ENCODE measurements at places on chromosomes 1 and 21. TPM values are rescaled to one million over a fixed set of nuclear protein-coding genes. Genes with fewer than 3 reads are reported as not detected.
A peak's percentile ranks its signal among the peaks of the same experiment; 100 is the strongest.

KCNT2 gene
- 0.49 TPM for total RNA-seq

GRCh38 chr21:38660333-38661196 lies 145.2 kb upstream of the ETS2 start:
- peak; percentile 53 for DNase-seq

RBM8A gene
- total RNA-seq, result 94.5 TPM

DNA sequence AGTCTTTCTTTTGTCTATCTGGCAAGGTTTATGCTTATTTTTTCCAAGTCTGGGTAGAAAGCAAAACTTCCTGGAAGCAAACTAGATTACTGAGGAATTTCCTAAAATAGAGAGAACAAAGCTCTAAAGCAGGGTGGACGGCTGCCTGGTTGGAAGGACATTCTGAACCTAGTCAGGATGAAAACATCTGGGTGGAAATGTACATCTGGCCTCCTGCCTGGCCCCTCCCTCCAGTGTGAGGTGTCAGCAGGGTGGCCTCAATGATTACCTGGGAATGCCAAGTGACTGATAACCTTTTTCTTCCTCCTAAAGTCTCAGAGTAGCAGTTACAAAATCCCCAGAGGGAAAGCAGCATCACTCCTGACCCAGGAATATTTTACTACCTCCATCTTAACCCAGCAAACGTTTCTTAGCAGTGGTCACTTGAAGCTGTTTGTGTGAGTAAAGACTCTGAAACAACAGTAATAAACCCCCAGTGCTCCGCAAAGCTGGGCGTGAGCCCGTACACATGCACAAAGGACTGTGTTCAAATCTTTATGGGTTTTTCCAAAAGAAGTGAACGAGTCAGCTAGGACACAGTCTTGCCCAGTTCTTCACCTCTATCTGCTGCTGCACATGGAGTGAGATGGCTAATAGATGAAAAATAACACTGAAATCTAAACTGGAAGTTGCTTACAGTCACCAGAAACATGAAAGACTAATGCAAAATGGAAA lies 18.9 kb downstream of the ANGPTL7 start:
- DNase-seq, result no peak

- no peak for DNase-seq
These were observed 281.1 kb downstream of the NPHP4 start for GRCh38 chr1:5711079-5711478.

- DNase-seq, result no peak
These were observed 62.8 kb upstream of the NGF start for GRCh38 chr1:115400891-115401290.

OR2L3 gene
- total RNA-seq, result not detected

DNA sequence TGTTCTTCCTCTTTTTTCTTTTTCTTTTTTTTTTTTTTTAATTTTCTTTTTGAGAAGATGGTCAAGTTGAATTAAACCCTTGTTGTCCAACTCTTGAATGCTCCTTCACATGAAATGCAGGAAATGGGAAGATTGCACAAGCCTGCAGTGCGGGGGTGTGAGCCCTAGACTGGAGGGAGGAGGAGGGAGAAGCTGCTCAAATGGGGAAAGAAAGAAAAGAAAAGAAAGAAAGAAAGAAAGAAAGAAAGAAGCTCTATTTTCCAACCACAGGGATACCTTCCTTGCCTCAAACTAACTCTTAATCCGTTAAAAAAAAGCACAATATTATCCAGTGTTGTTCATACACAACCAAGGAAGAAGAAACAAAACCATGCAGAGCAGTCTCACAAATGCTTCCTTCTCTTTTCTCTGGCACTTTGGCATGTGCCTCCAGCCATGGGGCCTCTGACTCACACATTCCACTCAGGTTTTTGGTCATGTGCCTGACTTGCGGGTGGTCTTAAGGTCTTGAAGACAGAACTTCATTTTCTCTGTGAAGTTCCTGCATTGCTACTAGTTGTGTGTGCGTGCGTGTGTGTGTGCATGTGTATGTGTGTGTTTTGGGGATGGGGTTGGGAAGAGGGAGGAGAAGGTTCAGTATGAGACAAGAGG lies 276.1 kb downstream of the RPS6KC1 start:
- peak; percentile 31 for DNase-seq

SYNC gene
- total RNA-seq, result 19.2 TPM

DNA sequence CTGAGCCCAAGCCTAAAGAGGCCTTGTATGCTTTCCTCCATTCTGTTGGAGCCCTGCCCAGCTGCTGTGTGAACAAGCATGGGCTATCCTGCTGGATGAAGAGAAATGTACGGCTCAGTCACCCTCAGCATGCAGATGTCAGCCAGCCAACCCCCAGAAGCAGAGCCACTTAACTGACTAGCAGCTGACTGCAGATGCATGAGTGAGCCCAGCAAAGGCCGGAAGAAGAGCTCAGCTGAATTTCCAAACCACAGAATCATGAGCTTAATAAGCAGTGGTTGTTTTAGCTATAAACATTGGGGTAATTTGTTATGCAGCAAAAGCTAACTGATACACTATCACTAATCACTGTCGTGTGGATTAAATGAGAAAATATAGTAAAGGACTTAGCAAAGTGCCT lies 39.0 kb downstream of the FOXO6 start:
- no peak for DNase-seq

GRCh38 chr1:94036730-94037129 lies 84.2 kb downstream of the ABCA4 start:
- DNase-seq, result no peak
